ENCODE measurements at places on chromosomes 5 and 9.

DNA sequence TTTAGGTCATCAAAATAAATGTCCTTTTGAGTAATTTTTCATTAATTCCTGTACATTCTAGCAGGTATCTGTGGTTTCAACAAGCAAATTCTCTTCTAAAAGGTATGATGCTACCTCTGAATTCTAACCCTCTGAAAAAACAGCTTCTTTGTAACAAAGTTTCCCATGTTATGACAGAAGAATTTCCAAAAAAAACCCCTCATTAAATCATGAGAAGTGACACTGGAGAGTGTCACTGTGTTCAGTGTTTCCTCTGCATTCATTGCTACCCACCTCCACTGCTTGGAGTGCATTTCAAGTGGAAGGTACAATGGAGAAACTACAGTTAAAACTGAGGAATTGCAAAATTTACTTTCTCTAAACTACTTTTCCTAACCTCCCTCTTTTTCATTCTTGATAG, 10.1 kb downstream of the CDKN2A start:
- no peak for DNase-seq

- no peak for DNase-seq
Observed at GRCh38 chr9:121300283-121301119, 32.5 kb downstream of the GSN start.

- DNase-seq = no peak
Observed at GRCh38 chr5:75460942-75461610, 50.4 kb downstream of the CERT1 start.

- no peak for DNase-seq
Observed at GRCh38 chr5:142715291-142715690, 29.4 kb upstream of the FGF1 start.

DNA sequence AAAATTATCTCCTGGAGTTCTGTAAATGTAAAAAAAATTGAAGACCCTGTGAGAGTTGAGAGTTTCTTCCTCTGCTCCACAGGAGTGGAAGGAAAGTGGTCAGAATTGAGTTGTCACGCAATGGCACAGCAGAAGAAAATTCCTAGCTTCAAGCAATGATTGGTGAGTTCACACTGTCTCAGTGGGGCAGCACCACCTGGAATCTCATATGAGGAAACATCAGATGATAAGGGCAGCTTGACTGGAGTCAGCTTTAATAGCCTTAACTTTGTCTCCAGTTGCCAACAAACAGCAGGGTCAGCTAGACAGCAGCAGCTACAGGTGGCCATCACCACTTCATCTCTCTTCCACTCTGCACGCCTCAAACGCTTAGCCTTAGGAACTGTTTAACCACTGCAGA, 211.1 kb downstream of the EFNA5 start:
- no peak for DNase-seq

DNA sequence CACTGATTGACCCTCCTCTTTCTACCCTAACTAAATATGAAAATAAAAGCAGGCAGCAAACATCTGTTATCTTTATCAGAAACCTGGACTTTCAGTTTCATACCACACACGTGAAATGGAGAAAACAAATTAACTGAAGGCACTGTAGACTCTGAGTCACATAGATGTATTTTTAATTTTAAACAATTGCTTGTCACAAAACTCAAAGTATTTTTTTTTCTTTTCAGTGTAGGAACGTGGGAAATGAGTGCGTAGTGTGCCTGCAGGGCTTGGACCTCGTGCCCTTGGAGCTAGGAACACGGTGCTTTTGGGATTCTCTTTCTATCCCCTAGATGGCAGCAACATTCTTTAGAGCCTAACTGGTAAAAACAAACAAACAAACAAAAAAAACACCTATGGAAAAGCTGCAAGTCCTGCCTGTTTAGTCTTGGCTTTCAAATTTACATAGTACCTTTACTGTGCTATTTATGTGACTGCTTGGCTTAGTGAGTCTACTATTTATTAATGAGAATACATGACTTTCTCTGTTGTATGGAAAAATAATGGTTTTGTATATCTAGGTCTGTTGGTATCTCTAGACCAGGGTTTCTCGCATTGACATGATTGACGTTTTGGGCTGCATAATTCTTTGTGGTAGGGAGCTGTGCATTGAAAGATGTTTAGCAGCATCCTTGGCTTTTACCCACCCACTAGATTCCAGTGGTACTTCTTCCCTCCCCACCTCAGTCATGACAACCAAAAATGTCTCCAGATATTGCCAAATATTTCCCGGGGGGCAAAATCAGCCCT, 16.8 kb upstream of the ACTBL2 start:
- peak; percentile 34 for DNase-seq

- DNase-seq = peak; percentile 54
Observed at GRCh38 chr5:155773680-155774079, 553.3 kb upstream of the SGCD start.

- no peak for DNase-seq
Observed at GRCh38 chr9:120091206-120091605, 488.8 kb downstream of the CDK5RAP2 start.

GRCh38 chr5:171226096-171226754, 82.8 kb upstream of the TLX3 start:
- DNase-seq = no peak

- DNase-seq = no peak
Observed at GRCh38 chr5:31157720-31158119, 35.8 kb upstream of the CDH6 start.

GRCh38 chr9:77770340-77770739, 122.2 kb upstream of the GNA14 start:
- no peak for DNase-seq

DNA sequence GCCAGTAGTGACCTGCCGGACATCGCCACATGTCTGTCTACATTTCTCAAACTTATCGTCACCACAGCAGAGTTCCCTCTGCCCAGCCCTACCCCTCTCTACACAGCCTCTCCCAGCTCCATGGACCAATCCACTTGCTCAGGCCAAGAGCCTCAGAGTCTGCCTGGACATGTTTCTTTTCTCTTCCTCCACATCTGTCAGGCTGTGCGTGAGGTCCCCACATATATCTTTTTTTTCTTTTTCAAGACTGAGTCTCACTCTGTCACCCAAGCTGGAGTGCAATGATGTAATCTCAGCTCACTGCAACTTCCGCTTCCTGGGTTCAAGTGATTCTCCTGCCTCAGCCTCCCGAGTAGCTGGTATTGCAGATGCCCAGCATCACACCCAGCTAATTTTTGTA, 62.7 kb upstream of the GGTA1 start:
- no peak for DNase-seq

DNA sequence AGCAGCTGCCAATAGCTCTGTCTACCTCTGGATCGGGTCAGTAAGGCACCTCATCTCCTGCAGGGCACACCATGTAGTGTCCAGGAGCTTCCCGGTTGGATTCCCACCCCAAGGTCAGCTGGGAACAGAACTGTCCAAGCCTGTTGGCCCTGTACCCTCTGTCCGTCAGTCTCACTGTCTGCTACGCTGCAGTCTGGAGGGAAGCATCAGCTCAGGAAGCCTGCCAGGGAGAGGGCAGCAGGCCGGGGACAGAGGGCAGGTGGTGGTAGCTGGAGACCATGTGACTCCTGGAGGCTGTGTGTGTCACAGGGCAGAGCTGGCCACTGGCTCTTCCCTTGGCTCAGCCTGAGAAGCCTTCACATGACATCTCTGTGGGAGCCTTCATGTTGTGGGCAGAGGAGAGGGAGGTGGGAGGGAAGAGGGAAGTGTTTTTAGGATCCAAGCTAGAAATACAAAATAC, 134.5 kb downstream of the SEC61B start:
- DNase-seq = no peak

DNA sequence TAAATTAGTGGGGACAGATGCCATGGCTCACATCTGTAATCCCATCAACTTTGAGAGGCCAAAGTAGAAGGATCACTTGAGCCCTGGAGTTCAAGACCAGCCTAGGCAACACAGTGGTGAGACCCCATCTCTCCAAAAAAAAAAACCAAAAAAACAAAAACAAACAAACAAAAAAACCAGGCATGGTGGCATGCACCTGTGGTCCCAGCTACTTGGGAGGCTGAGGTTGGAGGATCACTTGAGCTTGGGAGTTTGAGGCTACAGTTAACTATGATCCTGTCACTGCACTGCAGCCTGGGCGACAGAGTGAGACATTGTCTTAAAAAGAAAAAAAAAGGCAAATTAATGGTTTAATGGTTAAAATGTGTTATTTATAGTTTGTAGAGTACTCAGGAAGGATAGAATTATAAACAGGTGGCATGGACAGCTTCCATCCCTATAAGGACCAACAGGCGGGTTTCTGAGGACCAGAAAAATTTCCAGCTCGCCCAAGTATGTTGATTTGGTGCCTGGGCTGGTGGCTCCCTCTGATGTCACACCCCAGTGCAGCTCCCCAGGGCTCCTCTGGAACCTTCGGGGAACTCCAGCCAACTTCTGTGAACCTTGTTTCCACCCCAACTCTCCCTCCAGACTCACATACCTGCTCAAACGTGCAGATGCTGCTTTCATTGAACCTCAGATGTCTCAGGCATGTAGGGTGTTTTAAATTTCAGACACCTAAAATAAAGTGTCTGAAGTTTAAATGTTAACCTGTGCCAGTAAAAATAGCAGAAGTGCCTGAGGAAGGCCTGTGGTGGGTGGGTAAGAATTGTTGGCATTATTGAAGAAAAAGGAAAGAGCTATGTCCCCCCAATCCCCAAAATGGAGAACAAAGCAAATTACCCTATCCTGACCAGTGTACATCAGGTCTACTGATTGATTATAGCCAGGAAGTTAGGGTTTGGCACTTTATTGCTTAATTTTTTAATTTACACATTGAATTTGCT, 69.0 kb downstream of the TRIO start:
- DNase-seq = no peak

Measured in CD4-positive, alpha-beta T cell treated with Interleukin-10 for 1 hour (primary cell).